Activated effector memory CD4-positive, alpha-beta T cell treated with anti-CD3 and anti-CD28 coated beads, Interleukin-2, amount 50 U/mL, for 16 hours (primary cell): ENCODE measurements at places on chromosomes 16 and 17.
A peak's percentile ranks its signal among the peaks of the same experiment; 100 is the strongest.

DNA sequence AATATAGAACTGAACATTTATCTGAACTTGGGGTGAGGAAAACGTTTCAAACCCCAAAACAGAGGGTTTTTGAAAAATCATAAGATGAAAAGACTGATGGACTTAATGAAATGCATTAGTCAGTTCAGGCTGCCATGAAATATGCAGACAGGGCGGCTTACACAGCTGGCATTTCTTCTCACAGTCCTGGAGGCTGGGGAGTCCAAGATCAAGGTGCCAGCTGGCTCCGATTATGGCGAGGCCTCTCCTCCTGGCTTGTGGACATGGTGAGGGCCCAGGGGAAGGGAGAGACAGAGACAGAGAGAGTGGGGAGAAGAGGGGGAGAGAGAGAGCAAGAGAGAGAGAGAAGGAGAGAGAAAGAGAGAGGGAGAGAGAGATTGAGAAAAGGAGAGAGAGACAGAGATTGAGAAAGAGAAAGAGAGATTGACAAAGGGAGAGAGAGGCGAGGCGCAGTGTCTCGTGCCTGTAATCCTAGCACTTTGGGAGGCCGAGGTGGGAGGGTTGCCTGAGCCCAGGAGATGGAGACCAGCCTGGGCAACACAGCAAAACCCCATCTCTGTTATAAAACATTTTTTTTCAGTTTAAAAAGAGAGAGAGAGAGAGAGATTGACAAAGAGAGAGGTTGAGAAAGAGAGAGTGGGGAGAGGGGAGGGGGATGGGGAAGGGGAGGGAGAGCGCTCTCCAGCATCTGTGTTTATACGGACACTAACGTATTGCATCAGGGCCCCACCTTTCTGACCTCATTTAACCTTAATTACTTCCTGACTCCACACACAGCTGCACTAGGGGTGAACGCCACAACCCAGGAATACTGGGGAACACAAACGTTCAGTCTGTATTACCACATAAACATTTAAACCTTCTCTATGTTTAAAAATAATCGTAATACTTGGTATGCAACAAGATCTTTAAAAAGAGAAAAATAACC is 24.6 kb upstream of the RPH3AL start:
- DNase-seq, result no peak

DNA sequence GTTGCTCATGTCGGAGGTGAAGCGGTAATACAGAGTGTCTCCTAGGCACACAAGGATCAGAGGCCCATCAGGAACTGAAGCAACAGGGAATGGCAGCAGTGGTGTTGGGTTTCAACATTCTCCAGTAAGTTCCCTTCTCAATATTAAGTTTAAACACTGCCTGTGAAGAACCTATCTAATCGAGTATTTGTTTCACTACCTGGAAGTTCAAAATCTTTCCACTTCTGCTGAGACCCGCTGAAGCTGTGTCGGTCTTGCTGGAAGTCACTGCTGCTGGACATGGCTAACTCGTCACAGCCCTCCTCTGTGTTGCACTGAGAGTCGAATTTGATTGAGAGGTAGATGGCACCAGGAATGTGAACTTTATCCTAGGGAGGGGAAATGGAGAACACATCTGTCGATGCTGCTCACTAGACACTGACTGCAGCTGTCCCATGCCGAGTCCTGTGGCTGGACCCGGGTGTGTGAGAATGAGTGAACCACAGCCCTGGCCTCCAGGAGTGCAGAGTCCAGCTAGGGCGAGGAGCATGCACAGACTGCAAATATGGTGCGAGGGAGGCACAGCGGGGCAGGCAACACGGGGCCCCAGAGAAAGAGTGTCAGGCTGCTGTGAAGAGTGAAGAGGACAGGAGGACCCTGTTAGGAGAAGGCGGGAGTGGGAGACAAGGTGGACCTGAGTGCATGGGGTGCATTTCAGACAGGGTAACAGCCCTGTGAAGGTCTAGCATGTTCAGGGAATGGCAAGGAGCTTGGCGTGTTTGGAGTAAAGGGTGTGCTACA is 50.1 kb upstream of the ATP2A3 start:
- no peak for DNase-seq

DNA sequence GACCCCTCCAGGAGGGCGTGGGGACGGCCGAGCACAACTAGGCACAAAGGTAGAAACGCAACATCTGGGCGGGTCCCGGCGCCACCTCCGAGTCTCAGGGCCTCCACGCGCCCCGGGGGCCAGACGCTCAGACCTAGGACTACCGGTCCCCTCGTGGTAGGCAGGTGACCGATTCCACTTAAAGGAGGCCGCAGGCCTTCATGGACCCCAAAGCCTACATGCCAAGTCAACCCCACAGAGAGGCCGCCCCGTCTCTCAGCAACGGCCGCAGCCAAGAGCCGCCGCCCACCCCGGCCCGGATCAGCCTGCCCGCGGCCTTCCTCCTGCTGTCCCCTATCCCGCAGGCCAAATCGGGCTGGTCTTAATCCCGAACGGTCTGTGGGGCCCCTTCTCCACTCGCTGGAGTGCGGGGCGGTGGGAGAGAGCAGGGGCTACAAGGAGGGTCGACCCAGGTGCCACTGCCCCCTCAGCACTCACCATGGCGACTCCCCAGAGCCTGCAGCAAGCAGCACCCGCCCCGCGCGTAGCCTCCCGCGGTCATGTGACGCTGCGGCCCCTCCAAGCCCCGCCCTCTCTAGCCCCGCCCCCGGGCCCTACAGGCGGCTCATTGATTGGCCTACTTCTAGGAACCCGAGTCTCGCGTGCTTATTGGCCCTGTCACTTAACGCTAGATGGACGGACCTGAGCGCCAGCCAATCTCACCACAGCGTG is at the start of gene VPS35:
Gene VPS35, minus strand, starts transcription at position 525 of the 711 bp plus-strand sequence. Its CDS starts 45 bp downstream, at position 480.
- DNase-seq, result peak; percentile 100

- DNase-seq, result no peak
Observed at GRCh38 chr16:27598931-27599565, 49.1 kb downstream of the KATNIP start.

DNA sequence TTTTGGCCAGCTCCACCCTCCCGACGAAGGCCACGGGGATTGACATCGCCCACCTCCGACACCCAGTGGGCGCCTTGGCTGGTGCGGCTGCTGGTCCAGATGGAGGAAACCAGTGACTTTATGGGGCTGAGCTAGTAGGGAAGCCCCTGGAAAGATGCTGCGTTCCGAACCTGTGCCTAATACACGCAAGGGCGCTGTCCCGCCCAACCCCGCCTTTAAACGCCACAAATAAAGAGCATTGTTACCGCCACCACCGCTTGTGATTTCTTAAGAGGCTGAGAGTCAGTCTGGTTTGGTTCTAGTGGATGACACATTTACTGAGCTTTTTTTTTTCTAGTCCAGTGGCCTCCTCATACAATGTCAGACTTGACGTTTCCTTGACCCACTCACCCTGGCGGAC is 107.9 kb downstream of the AATF start:
- DNase-seq, result no peak

- DNase-seq, result no peak
Observed at GRCh38 chr17:4858882-4859260, 25.7 kb downstream of the MINK1 start.

DNA sequence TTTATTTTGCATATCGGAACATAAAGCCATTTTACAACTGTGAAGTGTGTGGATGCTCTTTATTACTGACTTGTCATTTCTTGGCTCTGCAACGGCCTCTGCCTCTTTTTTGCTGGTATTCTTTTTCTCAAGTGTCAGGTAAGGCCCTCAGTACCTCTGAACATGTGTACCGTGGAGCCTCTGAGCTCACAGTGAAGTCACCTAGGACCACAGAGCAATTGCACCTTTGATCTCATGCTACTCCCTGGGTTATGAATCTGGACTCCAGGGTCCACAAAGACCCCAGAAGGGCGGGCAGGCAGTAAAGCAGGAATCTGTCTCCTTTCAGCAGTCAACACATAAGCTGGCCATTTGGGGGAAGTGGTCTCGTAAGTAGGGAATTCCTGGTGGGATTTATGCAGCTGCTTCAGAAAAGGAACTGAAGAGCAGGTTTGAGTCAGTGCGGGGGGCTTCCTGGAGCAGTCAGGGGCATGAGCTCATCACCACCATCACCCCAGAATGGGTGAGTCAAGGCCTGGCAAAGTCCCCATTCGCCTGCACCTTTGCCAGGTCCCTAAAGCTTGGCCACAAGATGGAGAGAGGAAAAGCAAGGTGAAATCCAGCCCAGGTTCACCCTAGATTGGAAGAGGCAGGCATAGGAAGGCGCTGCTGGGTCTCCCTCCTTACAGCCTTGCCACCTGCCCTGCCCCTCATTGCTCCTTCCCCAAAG is 33.0 kb downstream of the TBX4 start:
- DNase-seq, result no peak

- peak; percentile 58 for DNase-seq
Observed at GRCh38 chr17:80347948-80348351, 67.0 kb upstream of the ENDOV start.

GRCh38 chr16:11978080-11978479 is 1.5 kb downstream of the SNX29 start:
- DNase-seq, result no peak

DNA sequence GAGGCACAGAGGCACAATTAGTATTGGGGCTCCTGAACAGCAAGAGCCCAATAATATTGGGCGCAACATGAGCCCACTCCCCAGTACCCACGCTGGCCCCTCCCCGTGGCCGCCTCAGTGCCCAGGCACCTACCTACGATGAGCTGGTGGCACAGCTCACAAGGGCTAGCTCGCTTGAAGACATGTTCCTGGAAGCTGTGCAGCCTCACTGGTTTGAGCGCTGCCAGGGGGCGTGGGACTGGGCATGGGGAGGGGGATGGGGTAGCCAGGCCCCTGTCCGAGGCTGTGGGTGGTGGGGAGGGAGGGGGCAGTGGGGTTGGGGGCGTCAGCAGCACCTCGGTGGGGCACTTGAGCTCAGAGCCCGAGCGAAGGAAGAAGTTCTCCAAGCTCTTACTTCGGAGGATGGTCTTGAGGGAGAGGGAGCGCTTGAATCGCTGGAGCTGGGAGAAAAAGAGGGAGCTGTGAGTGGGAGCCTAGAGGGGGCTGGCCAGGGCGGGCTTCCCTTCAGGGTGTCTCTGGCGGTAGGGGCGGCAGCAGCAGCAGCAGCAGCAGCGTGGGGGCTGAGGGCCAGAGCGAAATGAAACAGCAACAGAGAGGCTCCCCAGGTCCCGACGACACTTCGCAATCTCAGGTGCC is 7.9 kb downstream of the STAC2 start:
- DNase-seq, result no peak
